ENCODE measurements at places on chromosomes 1 and 21. TPM values are rescaled to one million over a fixed set of nuclear protein-coding genes. Genes with fewer than 3 reads are reported as not detected.

CGN gene
- 5.9 TPM for total RNA-seq

PLEKHG5 gene
- total RNA-seq: 9.9 TPM

CFAP74 gene
- 0.11 TPM for total RNA-seq

BRDT gene
- not detected for total RNA-seq

DNA sequence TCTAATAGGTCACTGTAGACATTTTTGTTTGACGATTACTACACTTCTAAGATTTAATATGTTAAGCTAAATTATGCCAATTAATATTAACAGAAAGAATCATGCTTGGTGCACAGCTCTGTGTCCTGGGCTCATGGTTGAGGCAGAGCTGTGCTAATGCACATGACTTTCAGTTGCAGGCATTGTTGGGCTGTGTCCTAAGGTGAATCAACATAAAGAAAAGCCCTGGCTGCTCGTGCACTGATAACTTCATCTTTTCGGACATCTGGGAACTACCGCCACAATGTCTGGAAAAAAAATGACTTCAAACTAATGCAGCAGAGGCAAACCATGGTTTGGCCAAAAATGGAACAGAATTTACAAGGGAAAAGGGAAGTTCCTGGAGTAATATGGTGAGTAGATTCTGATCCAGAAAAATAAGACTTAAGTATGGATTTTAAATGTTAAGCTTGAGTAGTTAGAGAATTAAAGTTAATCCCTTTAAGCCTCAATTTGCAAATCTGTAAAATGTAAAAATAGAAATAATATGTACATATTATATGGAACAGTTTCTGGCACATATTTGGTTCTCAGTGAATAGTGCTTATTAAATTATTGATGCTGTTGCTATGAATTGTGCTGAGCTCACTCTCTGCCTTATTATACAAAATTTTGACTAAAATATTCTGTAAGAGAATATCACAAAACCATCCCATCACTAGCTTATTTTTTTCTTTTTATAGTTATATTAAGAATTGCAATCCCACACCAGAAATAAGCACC, 186.1 kb downstream of the BRINP2 start:
- DNase-seq: no peak

GRCh38 chr1:185694081-185694480, 40.1 kb upstream of the HMCN1 start:
- DNase-seq: no peak

DNA sequence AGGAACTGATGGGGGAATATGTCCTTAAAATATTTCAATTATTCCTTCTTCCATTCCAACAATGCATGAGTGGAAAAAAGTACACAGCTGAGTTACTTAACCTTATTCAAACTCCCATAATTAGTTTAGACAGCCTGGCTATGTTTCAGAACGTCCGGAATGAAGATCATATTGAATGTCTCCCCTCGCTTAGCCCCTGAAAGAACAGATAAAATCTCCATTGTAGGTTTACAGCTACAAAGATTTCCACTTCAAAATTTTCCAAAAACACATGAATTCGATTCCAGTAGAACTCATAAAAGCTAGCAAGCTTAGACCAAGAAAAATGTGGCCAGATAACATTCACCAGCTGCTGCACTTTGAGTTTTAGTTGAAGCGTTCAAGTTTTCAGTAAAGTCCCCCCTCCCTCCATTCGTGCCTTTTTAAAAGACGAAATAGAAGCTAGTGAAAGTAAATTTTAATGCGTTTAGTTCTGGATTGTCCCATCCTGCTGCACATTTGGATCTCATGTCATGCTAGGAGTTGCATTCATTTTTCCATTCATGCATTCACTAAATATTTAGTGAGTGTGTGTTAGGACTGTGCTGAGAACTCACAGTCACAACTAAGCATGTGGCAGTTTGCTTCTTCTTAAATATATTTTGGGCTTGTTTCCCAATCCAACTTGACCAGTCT, 29.4 kb upstream of the SSX2IP start:
- peak; percentile 75 for DNase-seq

DNA sequence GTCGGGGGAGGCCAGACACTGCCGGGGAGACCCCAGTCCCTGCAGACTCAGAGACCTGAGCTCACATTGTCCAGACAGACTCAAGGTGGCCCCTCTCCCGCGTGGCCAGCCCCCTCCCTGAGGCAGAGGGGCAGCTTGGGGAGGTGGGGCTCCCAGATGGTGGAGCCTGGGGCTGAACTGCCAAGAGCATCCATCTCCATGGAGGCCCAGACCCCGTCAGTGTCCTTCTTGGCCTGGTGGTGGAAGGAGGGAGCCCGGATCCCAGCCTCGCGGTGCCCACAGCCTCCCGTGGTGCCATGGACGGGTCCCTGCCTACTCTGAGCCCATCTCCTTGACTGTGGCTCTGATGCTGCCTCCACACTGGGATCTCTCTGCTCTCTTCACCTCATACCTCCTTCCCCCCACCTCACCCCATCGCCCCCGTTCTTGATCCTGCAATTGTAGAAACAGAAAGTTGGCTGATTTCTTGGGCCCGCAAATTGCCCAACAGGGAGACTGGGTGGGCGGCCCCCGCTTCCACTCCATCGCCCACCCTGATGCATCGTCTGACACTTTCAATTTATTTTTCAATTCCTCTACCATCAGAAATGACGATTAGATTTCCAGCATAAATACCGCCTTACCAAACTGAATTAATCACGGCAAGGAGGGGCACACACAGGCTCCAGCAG, 348.9 kb downstream of the MATN1 start:
- DNase-seq: no peak

GRCh38 chr1:53379662-53380002, 51.8 kb upstream of the LRP8 start:
- DNase-seq: no peak

KRTAP19-1 gene
- total RNA-seq: not detected

- no peak for DNase-seq
Observed at GRCh38 chr1:206794294-206794908, 22.1 kb upstream of the IL10 start.

GRCh38 chr1:90959352-90960206, 62.3 kb downstream of the ZNF644 start:
- no peak for DNase-seq

DNA sequence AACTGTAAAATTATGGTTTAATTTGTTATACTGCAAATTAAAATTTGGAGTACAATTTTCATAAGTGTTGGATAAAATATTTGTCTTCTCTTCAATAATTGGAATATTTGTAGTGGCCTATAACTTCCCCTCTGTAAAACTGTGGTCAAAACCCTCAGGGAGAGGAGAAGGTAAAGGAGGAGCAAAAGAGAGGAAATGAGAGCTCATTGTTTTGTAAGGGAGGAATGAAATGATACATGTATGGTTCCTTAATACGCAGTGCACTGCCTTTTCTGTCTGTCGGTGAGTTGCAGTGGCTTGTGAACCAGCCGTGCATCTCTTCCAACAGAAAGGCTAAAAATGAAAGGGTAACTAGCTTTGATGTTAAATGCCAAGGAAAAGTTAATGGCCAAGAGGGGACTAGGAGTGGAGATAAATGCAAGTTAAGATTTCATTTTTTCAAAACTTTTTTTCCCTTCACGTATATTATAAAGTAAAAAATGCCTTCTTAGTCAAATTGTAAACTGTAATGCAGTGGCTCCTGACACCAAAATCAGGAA, 26.4 kb downstream of the LRRC8D start:
- no peak for DNase-seq

- no peak for DNase-seq
Observed at GRCh38 chr1:173451981-173452380, 25.2 kb upstream of the PRDX6 start.

DNA sequence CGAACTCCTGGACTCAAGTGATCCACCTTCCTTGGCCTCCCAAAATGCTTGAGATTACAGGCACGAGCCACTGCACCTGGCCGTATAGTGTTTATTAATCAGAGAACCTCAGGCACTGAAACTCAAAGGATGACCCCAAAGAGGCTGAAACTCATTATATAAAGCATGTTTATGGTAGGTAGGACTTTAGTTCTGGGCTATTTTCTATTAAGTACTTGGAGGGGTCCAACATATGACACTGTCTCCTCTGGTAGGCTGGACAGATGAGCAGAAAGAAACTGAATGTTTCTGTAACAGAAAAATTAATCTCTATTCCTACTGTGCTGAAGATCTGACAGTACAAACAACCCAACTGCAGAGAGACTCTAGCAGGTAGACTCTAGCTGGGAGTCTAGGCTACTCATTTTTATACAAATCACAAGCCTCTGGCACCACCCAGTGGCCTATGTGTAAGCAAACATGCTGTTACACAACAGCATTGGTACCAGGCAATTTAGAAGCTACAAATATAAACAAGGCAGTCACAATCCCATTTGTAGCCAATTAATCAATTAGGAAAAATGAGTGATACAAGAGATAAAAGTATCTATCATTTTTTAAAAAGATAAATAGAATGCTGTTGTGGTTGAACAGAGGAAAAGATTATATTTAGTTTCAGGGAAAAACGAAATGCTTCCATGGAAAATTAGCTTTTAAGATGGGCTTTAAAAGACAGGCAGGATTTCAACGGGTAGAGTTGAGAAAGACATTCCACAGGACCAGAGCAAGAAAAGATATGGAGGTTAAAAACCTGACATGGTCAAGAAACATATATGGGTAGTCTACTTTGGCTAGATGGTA, 10.4 kb downstream of the DCAF8 start:
- DNase-seq: peak; percentile 35

DNA sequence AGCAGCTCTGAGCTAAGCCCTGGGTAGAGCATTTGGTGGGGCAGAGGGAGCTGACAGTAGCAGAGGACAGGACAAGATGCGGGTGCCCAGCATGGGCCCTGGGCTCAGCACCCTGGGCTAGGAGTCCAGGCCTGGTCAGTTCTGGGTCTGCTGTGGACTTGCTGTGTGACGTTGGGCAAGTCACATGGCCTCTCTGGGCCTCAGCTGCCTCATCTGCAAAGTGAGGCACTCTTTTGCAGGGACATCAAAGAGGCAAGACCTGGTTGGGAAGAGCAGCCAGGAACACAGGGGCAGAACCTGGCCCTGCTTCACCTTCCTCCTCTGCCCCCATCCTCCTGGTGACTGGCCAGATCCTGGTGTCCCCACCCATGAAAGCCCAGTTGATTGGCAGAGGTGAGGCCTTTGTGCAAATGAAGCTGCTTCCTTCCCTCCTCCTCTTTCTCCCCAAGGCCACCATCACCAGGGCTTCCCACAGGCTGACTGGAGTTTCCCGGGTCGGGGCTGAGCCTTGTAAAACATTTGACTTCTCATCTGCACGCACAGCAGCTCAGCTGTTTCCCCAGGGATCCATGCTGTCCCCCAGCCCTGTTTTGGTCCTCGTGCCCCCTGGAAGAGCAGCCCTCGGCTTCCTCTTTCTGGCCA, 350.5 kb downstream of the MATN1 start:
- no peak for DNase-seq

DNA sequence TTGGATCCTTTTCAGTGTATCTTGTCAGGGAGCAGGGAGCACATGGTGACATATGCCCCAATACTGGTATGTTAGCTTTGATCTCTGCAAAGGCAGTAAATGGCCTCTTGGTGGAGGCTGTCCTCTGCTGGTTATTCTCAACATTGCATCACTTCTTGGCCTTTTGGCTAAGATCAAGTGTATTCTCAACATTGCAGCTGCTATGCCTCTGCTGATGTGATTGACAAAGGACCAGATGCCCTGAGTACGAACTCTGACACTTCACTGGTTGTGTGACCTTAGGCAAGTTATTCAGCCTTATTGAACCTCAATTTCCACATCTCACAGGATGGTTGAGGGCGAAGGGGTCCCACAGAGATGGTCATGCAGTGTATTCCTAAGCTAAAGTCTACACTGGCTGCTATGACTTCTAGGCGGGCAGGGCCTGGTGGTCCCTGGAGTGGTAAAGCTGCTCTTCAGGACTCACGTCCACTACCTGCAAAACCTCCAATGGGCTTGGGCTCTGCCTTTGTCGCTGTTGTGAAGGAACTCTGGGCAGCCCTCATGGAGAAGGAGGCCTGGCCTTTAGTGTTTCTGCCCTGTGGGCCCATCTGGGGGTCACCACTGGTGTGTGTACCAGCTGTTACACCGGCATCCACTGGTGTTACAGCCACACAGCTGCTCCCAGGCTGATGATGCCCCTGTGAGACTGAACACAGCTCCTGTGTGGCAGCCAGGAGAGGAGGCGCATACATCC, 64.8 kb downstream of the DNTTIP2 start:
- DNase-seq: peak; percentile 25

DNA sequence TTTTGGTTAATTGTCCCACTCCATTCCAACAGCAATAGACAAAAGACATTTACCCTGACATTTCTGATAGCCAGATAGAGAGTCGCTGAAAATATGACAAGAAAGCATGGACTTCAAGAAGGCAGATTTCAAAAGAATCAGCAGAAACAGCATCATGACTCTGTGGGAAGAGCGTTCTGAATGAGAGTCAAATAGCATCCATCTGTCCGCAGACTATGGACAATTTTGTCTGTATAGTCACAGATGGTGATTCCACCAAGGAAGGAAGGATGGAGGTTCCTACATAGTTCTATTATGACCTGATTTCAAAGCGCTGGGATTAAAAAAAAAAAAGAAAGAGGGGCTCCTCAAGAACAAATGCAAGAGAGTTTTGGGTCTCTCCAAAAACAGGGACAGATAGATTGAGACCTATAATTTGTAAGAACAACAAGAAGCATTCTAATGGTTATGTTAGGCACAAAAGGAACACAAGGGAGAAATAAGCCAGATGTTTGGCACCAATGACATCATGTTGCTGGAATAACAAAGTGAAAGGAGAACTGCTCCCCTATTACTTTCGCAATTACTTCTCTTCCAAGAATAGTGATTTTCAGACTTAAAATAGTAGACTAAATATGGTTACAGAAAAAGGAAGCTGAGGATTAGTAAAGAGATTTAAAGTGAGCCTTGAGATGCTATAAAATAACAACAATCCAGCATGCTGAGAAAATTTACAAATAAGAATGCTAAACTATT, 28.5 kb downstream of the NIBAN1 start:
- no peak for DNase-seq

DNA sequence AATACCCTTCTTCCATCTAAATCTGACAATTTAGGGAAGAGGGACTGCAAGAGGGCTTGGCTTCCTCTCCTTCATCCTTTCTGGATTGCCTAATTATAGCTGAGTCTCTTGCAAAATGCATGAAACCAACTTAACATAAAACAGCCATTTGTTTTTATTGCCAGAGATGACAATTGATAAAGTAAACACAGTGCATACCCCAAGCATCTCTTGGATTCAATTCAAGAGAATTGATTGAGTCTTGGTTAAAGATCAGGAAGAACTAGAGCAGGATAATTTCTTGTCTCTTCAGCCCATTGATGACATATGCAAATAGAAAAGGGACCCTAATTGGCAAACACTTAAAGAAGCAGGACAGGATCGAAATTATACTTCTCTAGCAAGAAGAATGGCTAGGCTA, 617.1 kb upstream of the PTBP2 start:
- no peak for DNase-seq

GRCh38 chr21:14877581-14878228, 187.1 kb downstream of the NRIP1 start:
- no peak for DNase-seq

GRCh38 chr1:145690587-145691558, 16.3 kb downstream of the PDZK1 start:
- peak; percentile 10 for DNase-seq

ADORA1 gene
- 1.4 TPM for total RNA-seq

GRCh38 chr1:86976664-86977063, 62.2 kb downstream of the HS2ST1 start:
- DNase-seq: no peak

BACE2 gene
- 81.5 TPM for total RNA-seq

CLCA4 gene
- total RNA-seq: 38.1 TPM

GRCh38 chr1:236535662-236536161, 11.9 kb downstream of the LGALS8 start:
- no peak for DNase-seq

C1orf185 gene
- not detected for total RNA-seq

- no peak for DNase-seq
Observed at GRCh38 chr1:115238336-115239147, 99.5 kb downstream of the NGF start.

GRCh38 chr1:67619080-67619479, 65.9 kb upstream of the GADD45A start:
- DNase-seq: no peak

GPR161 gene
- total RNA-seq: 20.5 TPM

All from urinary bladder (tissue), 4 donors.